Fibroblast of lung (primary cell): ENCODE measurements at places on chromosomes 16 and 17. TPM values are rescaled to one million over a fixed set of nuclear protein-coding genes. Genes with fewer than 3 reads are reported as not detected.

Gene KRTAP3-2
- not detected in 2 replicates for total RNA-seq

Gene SLC12A3
- not detected in 2 replicates for total RNA-seq

Gene NDEL1
- 34.9 and 45.4 TPM in 2 replicates for total RNA-seq

Gene CD300H
- not detected in 2 replicates for total RNA-seq

Gene LGALS9B
- not detected in 2 replicates for total RNA-seq

Gene NPIPB9
- 1.7 and 1.8 TPM in 2 replicates for total RNA-seq

Gene SLC52A1
- 0.26 and 0.66 TPM in 2 replicates for total RNA-seq

Gene ZFP3
- total RNA-seq, result 2.1 and 3.1 TPM in 2 replicates

Gene KPNA2
- 20.3 and 44.3 TPM in 2 replicates for total RNA-seq
